MG63 (cell line): ENCODE measurements at places on chromosomes 13 and 19. TPM values are rescaled to one million over a fixed set of nuclear protein-coding genes. Genes with fewer than 3 reads are reported as not detected.
A peak's percentile ranks its signal among the peaks of the same experiment; 100 is the strongest.

- DNase-seq: no peak
These were observed 40.2 kb downstream of the NLRP5 start for GRCh38 chr19:56026769-56027168.

DNA sequence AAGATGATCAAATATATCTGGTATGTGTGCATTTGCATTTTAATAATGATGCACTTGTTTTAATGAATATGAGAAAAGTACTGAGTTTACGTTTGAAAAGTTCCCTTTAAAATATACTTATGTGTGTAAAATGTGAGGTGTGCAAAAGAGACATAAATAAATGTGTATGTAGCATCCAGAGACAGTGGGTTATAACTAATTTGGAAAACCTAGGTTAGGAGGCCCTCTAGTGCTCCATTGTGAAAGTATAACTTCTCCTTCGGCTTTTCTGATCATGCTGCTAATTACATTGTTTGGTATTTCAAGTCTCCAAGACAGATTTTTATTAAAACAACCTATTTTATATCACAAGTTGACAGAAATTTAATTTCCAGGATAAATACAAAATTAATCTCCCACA is 30.1 kb downstream of the SCEL start:
- DNase-seq: no peak

- no peak for DNase-seq
These were observed 125.4 kb upstream of the ZNF507 start for GRCh38 chr19:32219881-32220472.

DNA sequence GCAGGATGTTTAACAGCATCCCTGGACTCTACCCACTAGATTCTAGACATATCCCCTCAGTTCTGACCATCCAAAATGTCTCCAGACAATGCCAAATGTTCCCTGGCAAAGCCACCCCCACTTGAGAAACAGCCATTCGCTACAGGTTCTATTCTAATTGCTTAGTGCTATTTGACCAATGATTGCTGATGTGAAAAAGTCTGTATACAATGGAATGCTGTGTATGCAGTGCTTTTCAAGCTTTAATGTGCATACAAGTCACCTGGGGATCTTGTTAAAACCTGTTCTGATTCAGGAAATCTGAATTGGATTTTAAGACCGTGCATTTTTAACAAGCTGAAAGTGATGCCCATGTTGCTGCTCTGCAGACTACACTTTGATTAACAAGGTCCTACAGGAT is 331.8 kb upstream of the KLF12 start:
- DNase-seq: no peak

SIGLEC5 gene
- not detected in 2 replicates for total RNA-seq

LRG1 gene
- total RNA-seq: not detected in 2 replicates

DNA sequence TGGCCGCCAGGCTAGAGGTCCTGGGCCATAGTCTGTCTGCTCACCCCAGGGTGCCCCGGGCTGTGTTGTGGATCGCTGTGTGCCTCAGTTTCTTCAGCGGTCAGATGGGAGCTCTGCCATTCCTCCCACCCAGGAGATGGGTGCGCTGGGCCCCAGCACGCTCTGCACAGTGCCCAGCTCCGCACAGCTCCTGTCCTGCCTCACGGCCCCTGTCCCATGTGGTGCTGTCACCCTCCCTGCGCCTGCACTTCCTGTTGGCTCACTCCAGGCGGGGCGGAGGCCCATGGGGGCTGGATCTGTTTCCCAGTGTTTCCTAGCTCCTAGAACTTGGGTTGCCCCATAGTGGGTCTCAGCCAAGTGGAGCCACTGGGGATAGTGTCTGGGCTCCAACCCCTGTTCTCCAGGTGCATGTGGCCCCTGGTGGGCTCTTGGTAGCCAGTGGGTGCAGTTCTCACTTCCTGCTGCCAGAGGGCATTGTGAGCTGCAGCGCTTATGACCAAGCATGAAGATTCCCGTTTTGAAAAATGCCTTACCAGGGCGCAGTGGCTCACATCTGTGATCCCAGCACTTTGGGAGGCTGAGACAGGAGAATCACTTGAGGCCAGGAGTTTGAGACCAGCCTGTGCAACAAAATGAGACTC is 69.8 kb downstream of the KDM4B start:
- no peak for DNase-seq

GRCh38 chr19:18995804-18996241 is 37.5 kb downstream of the SUGP2 start:
- peak; percentile 94 for DNase-seq

EDNRB gene
- total RNA-seq: not detected in 2 replicates

- DNase-seq: peak; percentile 92
These were observed 1.6 kb upstream of the CLEC11A start for GRCh38 chr19:50721441-50722137.

DNA sequence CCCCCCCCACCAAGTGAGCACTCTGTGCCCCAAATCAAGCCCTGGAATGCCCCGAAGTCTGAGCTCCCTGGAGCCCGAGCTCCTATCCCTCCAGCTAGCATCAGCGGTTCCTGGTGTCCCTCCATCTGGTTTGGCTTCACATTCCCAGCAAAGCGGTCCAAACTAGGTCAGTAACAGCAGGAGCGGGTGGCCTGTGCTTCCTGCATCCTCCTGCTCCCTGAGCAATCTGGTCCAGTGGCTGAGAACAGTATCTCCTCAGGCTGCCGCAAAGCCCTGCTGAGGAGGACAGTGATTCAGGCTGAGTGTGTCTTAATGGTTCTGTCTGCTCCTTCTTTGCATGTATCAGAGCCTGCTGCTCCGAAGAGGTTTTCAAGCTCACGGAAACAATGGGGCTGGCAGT is 25.9 kb downstream of the RASL11A start:
- DNase-seq: no peak

TNFAIP8L1 gene
- total RNA-seq: 1.2 and 1.5 TPM in 2 replicates

- no peak for DNase-seq
These were observed 38.3 kb upstream of the CEACAM20 start for GRCh38 chr19:44567745-44568144.

RAVER1 gene
- 21.0 and 30.3 TPM in 2 replicates for total RNA-seq

GRCh38 chr13:26658448-26659385 is 101.2 kb downstream of the WASF3 start:
- DNase-seq: no peak

DNA sequence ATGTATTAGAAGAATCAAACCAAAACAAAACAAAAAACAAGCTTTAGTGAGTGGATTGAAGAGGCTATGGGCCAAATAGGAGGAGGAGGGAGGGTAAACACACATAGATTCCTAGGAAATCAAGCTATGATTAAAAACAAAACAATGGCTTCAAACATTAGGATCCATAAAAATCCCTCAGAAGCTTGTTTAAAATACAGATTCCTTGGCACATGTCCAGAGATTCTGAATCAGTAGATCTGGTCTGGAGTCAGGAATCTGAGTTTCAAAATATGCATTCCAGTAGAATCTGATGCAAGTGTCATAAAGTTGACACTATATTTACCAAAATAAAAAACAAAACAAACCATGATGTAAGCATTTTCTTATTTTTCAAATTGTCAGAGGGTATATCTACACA is 692.8 kb upstream of the SGCG start:
- no peak for DNase-seq

FFAR3 gene
- not detected in 2 replicates for total RNA-seq

GRCh38 chr13:98175823-98176222 is 1.2 kb downstream of the RNF113B start:
- no peak for DNase-seq

GRCh38 chr13:107209824-107210722 is 642.1 kb upstream of the ARGLU1 start:
- DNase-seq: no peak

ICAM5 gene
- total RNA-seq: not detected in 2 replicates

DNA sequence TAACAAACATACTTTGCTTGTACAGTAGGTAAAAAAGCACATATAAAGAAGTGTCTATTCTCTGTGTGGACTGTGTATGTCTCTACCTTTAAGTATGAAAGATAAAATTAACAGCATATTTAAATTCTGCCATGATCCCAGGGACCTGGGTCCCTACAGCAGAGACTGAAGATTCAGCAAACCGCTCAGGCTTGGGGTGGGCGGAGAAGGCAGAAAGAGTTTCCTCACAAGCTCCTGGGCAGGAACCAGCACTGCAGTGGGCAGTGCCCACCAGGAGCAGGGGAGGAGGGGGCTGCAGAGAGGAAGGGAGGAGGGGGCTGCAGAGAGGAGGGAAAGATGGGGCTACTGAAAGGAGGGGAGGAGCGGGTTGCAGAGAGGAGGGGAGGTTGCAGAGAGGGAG is 44.6 kb upstream of the GRTP1 start:
- no peak for DNase-seq

ZNF541 gene
- total RNA-seq: 0.36 and 0.69 TPM in 2 replicates

- DNase-seq: no peak
These were observed 17.1 kb upstream of the ZSCAN4 start for GRCh38 chr19:57651654-57651996.

GRCh38 chr13:80428349-80429096 is 87.6 kb upstream of the SPRY2 start:
- no peak for DNase-seq

DCLK1 gene
- total RNA-seq: 5.5 and 7.0 TPM in 2 replicates
